HT-29 (cell line): ENCODE measurements at places on chromosomes 13 and 19. TPM values are rescaled to one million over a fixed set of nuclear protein-coding genes. Genes with fewer than 3 reads are reported as not detected.

DNA sequence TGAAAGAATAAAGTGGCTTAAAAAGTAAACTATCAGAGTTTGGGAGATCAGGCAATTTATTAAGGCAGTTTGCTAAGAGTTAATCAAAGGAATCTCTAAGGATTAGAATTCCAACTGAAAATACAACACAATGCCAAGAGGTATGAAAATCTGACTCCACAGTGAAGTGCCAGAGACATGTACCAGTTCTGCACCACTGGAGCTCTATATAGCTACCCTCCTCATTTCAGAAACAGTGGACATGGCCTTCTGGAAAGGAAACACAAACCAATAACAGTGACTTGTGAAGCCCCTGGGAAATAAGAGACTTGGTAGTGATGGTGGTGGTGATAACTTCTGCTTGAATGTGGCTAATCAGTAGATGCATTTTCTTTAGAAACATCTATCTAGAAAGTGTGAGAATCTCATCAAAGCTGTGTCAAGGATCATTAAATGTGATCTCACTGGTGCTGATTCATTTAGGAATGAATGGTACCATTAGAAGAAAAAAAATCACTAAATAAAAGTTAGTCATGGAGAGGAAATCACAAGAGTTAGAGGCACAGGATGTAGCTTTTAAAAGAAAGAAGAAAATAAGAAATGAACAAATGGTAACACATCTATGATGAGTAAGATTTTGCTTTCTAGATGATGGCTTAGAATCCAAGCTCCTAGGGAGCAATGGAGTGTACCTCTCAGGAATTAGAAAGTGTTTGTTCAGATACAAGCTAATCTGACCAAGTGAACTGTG, 20.1 kb upstream of the N4BP2L1 start:
- no peak for DNase-seq

- DNase-seq: peak; percentile 45
Observed at GRCh38 chr19:16077984-16078758, 1.9 kb downstream of the TPM4 start.

IRGC gene
- 0.08 TPM in 1 of 2 replicates, not detected in the other for total RNA-seq

SHISA2 gene
- not detected in 2 replicates for total RNA-seq

PLK5 gene
- not detected in 2 replicates for total RNA-seq

DNA sequence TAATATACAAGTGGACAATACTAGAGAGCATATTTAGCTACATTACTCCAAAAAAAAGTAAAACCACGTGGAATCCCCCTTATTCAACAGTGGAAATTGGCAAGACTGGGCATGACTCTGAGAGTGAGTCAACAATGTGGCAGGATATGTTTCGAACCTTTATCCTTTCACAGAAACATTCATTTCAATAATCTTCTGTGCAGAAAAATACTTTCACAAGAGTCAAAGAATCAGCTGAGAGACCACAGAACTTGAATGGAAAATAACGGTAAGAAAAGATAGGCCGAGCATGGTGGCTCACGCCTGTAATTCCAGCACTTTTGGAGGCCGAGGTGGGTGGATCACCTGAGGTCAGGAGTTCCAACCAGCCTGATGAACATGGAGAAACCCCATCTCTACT, 25.1 kb upstream of the CD70 start:
- no peak for DNase-seq

DNA sequence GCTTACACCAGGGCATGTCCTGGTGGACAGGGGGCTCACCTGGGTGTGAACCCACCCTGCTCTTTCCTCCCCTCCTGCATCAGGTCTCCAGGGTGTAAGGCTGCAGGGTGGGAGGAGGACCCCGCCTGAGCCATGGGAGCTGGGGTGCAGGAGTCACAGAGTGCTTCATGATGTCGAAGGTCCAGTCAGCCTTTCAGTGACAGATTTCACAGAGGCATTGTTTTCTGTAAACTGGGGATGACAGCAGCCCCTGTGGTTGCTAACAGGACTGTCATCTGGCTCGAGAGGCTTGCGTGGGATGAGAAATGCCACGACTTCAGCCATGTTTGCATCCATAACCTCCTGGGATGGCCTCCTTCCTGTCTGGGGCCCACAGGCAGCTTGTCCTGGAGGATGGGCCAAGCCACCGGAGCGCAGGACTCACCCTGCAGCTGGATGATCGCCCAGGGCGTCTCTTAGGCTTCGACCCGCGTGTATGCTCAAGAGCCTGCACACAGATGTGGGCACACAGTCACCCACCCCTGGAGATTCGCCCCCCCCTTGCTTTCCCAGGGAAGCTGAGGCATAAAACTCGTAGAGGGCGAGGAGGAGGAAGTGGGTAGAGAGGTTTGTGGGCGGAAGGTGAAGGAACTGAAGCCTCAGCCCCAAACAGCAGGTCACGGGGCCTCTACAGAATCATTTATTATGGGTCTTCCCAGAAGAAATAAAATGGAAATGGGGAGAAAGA, 4.9 kb downstream of the NANOS3 start:
- no peak for DNase-seq

DNA sequence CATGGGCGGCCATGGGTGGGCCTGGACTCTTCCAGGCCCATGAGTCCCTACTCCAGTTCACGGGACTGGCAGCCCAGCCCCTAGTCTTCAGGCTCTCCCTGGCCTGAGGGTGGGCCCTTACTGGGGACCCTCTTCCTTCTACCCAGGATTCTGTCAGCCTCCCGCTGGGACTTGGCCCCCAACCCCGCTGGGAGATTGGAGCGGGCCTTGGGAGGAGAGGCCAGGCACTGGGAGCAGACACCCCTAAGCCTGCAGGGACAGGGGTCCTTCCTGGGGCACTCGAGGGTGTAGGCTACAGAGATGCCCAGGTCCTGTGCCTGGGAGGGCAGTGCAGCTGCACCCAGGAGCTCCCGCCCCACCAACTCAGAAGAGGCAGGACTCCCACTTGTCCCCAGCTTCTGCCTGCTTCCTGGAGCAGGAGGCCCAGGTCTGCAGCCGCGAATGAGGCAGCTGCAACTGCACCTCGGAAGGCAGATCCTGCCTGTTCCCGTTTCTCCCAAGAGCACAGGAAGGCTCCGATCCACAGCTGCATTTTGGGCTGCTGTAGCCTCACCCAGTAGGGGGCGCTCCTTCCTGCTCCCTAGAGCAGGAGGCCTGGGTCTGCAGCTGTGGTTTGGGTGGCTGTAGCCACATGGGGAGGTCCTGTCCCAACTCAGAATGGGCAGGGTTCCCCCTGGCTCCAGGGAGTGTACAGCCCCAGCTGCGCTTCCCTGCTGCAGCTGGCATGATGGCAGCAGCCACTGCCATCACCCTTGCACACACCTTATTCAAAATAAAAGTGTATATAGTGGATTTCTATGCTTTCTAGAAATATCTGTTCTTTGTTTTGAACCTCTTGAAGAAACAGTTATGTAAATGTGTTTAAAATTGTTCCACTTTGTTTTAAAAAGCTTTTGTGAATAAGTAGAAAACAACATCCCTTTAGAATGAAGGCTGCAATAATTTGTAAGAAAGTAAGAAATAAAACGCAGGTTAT, 46.8 kb downstream of the TEX26 start:
- peak; percentile 76 for DNase-seq

GRCh38 chr13:35500144-35500543, 23.7 kb upstream of the MAB21L1 start:
- DNase-seq: no peak

- DNase-seq: no peak
Observed at GRCh38 chr13:62960723-62961122, 1545.1 kb upstream of the PCDH20 start.

DNA sequence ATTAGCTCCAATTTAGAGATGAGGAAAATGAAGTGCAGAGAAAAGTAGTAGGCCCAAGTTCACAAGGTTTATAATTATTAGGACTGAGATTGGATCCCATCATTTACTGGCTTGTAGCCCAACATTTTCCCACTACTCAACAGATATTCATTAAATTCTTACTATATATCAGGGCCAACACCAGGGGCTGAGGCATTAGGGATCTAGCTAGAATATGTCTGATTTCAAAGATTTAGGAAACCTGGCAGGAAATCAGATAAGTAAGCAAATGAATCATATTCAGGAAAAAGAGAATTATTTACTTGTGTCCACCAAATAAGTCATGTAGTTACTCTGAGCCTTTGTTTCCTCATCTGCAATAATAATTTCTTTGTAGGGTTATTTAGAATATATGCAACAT, 94.3 kb downstream of the OXGR1 start:
- DNase-seq: no peak

CCNA1 gene
- total RNA-seq: not detected in 2 replicates

DNA sequence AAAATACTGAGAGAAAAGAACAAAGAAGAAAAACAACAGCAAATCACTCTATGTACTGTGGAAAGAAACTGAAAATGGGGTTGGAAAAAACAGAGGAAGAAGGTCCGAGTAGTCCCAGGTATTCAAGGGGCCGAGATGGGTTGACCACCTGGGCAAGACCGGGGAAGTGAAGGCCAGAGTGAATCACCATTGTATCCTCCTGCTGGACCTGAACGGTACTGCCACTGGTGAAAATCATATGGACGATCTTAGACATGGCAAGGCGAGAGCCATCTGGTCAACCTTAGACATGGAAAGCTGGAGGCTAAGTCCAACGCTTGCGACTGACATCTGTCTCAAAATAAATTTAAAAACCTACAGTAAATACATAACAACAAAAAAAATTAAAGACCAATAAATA, 44.4 kb upstream of the ZNF91 start:
- no peak for DNase-seq

RXFP2 gene
- not detected in 2 replicates for total RNA-seq

TNFSF11 gene
- total RNA-seq: not detected in 2 replicates

- peak; percentile 22 for DNase-seq
Observed at GRCh38 chr13:79662882-79663281, 181.9 kb downstream of the NDFIP2 start.

C19orf25 gene
- total RNA-seq: 56.0 and 72.9 TPM in 2 replicates

- DNase-seq: no peak
Observed at GRCh38 chr19:46802152-46802551, 13.8 kb upstream of the SLC1A5 start.

CTXN1 gene
- 8.6 and 11.8 TPM in 2 replicates for total RNA-seq

WDR87 gene
- not detected in 2 replicates for total RNA-seq

RFX1 gene
- total RNA-seq: 6.0 and 6.2 TPM in 2 replicates

GRCh38 chr13:113841353-113841650, 22.6 kb downstream of the GAS6 start:
- no peak for DNase-seq
